Renal pelvis (tissue), 12 donors: ENCODE measurements at places on chromosomes 3 and 15.

- no peak for DNase-seq
Measured at GRCh38 chr15:51077221-51078153, 17.2 kb downstream of the TNFAIP8L3 start.

GRCh38 chr15:77387365-77388105 lies 32.4 kb downstream of the PEAK1 start:
- DNase-seq: no peak

DNA sequence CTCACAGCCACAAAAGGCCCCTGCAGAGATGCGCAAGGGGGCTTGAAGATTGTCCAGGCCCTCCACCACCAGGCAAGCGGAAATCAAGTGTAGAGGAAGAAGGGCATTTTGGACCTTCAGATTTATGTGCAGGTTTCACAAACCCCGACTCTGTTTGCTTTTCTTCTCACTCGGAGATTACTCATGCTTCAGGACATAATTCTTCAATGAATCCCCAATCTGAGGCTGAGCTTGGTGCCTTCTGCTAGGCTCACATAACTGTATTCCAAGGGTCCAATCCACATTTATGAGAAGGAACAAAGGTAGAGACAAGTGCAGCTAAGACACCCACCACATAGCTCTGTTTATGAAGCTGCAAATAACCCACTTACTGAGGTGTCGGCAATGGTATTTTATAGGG lies 50.6 kb upstream of the NMNAT3 start:
- DNase-seq: no peak

GRCh38 chr3:27657871-27658270 lies 64.3 kb downstream of the EOMES start:
- no peak for DNase-seq

- no peak for DNase-seq
Measured at GRCh38 chr3:140552898-140553297, 125.0 kb upstream of the TRIM42 start.

GRCh38 chr3:17911986-17912760 lies 169.7 kb upstream of the TBC1D5 start:
- no peak for DNase-seq
